ENCODE measurements at places on chromosomes 2 and 18.

GRCh38 chr2:136962105-136962725 lies 196.9 kb downstream of the THSD7B start:
- no peak for DNase-seq

DNA sequence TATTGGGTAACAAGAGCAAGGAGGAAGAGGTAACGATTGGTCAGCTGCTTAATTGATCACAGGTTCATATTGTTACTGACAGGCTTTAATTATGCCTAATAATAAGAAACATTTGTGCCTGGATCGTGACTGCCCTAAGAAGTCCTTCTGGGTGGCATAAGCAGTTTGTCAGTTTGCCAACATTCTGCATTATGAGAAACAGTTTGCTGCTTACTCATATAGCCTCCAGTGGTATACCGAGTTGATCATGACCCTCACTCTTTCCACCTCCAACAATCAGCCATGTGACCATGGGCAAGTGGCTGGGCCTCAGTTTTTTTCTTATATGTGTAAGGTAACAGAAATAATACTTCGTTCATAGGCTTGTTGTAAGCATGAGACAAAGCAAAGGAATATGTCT lies 96.6 kb upstream of the CABLES1 start:
- DNase-seq, result no peak

DNA sequence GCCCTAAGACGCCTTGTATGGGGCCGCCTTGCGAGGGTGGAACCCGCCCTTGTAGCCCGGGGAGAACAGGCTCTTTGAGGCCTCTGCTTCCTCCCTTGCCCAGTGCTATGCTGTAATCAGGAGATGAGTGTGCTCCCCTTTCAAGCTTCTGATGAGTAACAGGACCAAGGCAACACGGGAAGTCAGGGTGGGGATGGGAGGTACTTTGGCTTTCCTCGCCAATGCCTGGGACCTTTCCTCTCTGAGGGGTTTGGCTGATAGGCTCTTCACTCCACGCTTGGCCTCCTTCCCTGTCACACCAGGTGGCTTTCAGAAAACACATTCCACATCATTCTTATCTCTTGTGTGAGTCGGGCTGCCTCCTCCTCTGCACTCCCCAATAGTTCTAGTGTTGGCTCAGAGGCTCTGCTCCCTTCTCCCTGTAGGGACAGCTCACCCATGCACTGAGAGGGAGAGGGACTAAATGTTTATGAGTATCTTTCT lies 223.7 kb upstream of the TRIB2 start:
- no peak for DNase-seq

- DNase-seq, result no peak
Measured at GRCh38 chr18:73283788-73284187, 416.0 kb upstream of the NETO1 start.

- DNase-seq, result peak; percentile 78
Measured at GRCh38 chr18:13813271-13813849, 10.6 kb upstream of the MC5R start.

DNA sequence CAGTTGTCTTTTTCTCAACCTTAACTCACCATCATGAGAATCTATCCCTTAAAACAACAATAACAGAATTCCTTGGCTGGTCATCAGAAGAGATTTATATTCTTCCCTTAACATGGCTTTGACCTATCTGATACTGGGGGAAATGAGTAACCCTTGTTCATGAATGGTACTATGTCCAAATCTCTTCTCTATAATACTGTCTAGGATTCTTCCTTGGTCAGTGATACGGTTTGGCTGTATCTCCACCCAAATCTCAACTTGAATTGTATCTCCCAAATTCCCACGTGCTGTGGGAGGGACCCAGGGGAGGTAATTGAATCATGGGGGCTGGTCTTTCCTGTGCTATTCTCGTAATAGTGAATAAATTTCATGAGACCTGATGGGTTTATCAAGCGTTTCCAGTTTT lies 282.0 kb upstream of the SIX2 start:
- DNase-seq, result no peak

DNA sequence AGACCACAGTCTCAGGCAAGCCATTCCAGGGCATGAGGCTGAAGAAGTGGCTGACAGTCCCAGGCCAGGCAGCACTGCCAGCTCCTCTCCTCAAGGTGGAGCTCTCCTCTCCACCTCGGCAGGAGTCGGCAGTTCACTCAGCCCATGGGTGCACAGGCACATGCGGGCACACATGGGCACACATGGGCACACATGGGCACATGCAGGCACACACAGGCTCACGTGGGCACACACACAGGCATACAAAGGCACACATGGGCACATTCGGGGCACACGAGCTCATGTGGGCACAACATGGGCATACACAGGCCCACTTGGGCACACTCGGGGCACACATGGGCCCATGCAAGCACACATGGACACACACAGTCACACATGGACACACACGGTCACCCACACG lies 65.3 kb upstream of the TAF1B start:
- DNase-seq, result peak; percentile 75

GRCh38 chr18:76594966-76595365 lies 99.9 kb upstream of the ZNF516 start:
- no peak for DNase-seq

GRCh38 chr2:162524192-162524591 lies 180.3 kb downstream of the GCA start:
- DNase-seq, result peak; percentile 28

- DNase-seq, result no peak
Measured at GRCh38 chr18:34838669-34839068, 128.6 kb downstream of the DTNA start.

DNA sequence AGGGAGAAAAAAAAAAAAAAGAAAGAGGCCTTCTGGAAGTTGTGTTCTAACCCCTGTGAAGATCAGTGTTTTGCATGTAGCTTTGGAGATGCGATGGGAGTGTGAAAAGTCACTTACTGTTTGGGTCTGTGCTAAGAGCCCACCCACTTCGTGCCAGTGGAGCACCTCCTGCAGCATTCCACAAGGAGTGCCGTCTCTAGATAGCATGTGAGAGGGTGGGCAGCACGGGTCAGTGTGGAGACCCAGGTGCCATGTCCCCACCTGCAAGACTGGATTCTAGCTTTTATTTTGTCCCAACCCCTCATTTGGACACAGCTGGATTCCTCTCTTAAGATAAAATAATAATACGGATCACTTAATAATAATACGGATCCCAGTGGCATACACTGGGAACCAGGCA lies 12.5 kb upstream of the TMEM185B start:
- no peak for DNase-seq

DNA sequence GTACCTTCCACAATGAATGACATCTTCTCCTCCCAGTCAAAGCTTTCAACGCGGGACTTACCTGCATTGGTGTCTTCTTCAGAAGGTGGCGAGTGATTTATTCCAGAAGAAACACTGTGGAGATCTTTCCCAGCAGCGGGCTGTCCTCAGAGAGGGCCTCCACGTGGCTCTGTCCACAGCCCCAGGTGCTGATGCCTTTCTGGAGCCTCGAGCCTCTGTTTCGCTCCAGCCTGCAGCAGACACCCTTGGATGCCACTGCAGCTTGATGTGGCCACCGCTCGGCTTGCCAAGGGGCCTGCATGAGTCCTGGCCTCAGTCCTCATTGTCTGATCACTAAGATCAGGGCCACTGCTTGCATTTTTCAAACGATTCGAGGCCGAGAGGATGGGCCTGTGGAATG lies 46.6 kb upstream of the GALR1 start:
- DNase-seq, result peak; percentile 72

DNA sequence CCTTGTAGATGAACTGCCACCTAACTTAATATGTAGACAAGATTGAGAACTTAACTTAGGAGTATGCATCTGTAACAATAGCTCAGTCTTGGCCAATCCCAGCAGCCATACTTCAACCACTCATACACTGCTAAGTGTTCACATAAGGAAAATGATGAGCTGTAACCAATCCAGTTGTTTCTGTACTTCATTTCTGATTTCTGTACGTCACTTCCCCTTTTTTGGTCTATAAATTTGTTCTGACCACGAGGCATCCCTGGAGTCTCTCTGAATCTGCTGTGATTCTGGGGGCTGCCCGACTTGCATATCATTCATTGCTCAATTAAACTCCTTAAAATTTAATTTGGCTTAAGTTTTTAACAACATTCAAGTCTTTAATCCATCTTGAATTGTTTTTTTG lies 6.4 kb downstream of the SH3YL1 start:
- no peak for DNase-seq

DNA sequence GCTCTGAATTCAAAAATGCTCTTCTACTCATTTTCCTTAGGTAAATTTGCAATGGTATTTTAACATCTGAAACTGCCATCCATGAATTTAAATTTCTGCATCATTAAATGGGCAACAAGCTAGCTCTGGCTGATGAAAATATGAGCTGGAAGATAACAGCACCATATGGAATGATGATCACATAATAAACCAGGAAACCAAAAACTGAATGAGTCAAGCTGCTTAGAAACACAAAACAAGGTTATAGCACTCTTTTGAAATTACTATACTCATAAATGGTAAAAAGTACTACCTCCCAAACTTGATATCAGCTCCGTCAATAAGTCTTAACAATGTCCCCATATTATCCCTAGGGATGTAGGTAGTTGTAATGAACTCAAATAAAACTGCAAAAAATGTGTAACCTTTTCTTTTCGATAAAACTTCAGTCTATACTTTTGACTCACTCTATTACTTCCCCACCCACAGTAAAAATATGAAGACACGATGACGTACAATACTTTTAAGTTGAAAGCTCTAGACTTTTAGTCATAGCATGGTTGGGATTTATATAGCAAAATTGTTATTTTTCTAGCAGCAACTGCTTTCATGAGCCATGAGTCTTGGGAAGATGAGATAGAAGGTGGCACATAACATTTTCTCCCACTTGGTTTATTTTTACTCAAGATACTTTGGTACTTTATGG lies 396.7 kb downstream of the CDH2 start:
- no peak for DNase-seq

DNA sequence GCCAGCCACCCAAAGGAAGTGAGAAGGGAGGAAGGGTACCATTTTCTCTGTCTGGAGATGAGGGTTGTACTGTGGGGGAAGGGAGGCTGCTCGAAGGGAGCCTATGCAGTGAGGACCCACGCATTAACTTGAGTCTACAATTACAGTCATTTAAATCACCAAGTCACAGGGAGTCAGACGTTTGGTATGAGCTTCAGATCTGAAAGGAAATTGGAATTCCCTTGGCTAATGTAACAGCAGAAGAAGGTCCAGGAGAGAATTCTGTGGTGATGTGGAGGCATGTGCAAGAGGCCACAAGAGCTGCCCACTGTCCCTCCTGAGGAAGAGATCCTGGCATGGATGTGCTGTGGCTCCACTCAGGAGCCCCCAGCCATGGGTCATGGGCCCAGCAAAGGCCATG lies 22.5 kb downstream of the DAPL1 start:
- DNase-seq, result no peak

DNA sequence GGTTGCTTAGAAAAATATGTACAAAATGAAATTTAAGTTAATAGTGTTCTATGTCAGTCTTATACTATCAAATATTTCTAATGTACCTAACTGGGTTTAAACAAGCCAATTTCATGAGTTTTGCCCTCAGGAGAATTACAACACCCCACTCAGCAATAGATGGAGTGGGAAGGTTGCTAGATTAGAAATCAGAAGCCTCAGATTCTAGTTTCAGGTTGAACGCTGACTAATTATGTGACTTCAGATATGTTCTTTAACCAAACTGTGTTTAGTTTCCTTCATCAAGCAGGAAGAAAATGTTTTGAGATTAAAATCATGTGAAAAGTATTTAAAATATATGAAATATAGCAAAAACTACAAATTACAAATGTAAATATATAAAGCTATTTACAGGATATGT lies 133.8 kb upstream of the KCNH7 start:
- DNase-seq, result no peak

DNA sequence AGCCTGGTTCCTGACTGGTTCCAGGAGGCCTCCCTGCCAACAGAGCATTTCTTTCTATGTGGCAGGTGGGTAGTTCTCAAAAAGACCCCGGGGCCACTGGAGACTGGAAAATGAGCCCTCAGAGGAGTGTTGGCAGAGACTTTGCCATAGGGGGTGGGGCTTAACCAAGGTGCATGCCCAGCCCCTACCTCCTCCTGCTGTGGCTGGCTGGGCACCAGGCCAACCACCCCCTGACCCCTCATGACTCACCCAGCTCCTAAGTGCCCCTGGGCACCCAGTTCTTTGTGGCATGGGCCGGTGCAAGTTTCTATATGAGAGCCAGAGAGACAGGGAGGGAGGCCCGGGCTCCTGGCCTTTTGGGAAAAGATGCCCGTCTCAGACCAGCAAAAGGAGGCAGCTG lies 98.2 kb upstream of the SMAD2 start:
- no peak for DNase-seq

DNA sequence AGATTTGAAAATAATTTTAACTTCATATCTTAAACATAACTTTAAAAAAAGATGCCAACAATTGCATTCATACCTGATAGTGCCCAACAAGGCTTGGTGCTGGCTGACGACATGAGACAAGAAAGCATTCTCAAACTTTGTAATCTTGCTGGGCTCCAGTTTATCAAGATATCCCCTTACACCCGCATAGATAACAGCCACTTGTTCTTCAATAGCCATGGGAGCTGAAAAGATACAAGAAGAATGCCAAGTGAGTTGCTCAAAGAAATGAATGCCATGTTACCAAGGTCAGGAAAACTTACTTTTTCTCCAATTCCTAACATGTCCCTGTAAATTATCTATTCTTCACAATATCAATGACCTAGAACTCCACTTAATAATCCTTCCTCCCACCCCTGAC lies 12.4 kb upstream of the PSTPIP2 start:
- no peak for DNase-seq

- DNase-seq, result no peak
Measured at GRCh38 chr2:209512971-209513370, 89.1 kb downstream of the MAP2 start.

DNA sequence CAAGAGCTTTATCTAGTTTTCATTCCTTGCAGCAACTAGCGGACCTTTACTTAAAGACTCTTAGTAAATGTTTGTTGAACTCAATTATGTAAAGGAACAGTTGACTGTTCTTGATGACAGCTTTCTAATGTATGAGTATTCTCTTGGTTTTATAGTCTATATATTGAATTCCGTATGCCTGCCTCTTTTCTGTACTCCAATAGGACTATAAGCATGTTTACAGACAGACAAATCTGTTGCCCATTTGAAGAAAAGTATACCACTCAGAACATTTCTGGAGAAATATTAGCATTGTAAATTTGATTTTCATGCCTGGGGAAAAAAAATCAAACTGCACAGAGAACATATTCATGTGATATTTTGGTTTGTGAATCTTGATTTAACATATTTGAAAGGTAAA lies 109.5 kb downstream of the LRRTM1 start:
- no peak for DNase-seq
